ENCODE measurements at places on chromosomes 3 and 15. TPM values are rescaled to one million over a fixed set of nuclear protein-coding genes. Genes with fewer than 3 reads are reported as not detected.

Gene MAP6D1
- total RNA-seq = 31.3 TPM

Gene ACKR2
- total RNA-seq = 0.53 TPM

Gene PLXND1
- 91.2 TPM for total RNA-seq

Gene CCRL2
- total RNA-seq = 0.53 TPM

DNA sequence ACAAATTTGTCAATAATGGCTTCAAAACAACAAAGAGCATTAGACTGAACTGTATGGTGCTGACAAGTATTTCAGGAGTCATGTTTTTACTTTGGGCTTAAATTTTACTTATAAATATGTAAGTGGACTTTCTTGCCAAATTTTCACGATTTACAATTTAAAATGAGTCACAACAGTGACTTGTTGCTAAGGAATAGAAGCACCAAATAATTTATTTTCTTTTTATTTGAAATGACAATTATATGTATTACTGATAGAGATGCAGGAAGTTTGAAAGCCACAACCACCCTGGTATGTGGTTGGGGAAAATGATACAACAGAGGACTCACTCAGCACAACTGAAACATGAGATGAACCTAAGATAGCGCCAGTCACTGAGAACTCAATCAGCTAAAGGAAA, 90.3 kb downstream of the FMN1 start:
- no peak overlapping the region for H3K27ac ChIP-seq
- peak; percentile 56 for DNase-seq
- no peaks in the 10 kb centered on the region for H3K27me3 ChIP-seq
- H3K36me3 ChIP-seq = no peaks in the 10 kb centered on the region

DNA sequence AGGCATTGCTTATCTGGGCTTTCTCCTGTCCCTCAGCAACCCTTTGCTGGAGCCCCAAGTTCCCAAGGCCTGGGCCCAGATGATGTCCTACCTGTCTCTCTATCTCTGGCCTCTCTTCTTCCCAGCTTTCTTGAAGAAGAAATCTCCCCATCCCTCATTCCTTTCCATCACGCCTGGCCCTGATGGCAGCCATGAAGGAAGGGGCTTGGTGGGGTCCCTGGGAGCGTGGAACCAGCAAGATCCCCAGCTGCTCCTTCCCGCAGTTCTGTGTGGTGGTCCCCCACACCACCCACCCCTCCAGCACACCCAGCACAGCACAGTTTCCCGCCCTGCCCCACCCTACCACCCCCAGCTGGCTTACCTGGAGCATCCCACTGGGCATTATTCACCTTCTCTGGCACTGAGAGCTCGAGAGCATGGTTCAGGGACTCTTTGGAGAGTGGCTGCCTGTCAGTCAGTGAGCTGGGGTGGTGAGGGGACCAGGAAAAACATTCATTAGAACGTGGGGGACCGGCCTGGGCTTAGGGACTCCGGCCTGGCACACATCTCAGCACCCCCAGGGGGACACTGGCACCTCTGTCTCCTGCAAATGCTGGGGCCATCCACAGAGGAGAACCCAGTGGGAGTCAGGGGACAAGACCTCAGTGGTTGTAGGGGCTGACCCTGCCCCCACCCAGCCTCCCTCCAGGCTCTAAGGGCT, 26.6 kb downstream of the ACSBG1 start:
- H3K27me3 ChIP-seq = no peaks in the 10 kb centered on the region
- H3K36me3 ChIP-seq = no peaks in the 10 kb centered on the region
- H3K4me1 ChIP-seq = peaks cover 72% of the 10 kb centered on the region
- no peak for DNase-seq
- no peak overlapping the region for H3K4me3 ChIP-seq
- H3K27ac ChIP-seq = peak overlapping the region; percentile 22

DNA sequence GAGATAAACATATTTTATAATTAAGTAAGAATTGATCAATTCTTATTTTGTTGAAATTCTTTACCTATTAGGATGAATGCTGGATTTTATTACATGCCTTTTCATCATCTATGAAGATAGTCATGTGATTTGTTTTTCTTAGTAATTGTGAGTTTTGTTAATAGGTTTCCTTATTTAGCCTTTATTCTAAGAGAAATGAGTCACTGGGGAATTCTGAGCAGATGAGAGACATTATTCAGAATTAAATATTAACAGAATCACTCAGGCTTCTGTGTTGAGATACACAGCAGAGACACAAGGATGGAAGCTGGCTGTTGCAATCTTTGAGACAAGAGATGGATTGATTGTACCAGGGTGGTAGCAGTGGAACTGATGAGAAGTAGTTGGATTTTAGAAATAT, 7.4 kb upstream of the ANO10 start:
- no peaks in the 10 kb centered on the region for H3K36me3 ChIP-seq
- H3K4me1 ChIP-seq = no peaks in the 10 kb centered on the region
- no peak overlapping the region for H3K27ac ChIP-seq
- H3K27me3 ChIP-seq = no peaks in the 10 kb centered on the region
- DNase-seq = no peak

GRCh38 chr3:120526011-120526870, 69.9 kb upstream of the NDUFB4 start:
- no peak overlapping the region for H3K4me3 ChIP-seq
- H3K4me1 ChIP-seq = no peaks in the 10 kb centered on the region
- no peaks in the 10 kb centered on the region for H3K27me3 ChIP-seq
- no peak for DNase-seq
- H3K36me3 ChIP-seq = no peaks in the 10 kb centered on the region
- no peak overlapping the region for H3K27ac ChIP-seq

DNA sequence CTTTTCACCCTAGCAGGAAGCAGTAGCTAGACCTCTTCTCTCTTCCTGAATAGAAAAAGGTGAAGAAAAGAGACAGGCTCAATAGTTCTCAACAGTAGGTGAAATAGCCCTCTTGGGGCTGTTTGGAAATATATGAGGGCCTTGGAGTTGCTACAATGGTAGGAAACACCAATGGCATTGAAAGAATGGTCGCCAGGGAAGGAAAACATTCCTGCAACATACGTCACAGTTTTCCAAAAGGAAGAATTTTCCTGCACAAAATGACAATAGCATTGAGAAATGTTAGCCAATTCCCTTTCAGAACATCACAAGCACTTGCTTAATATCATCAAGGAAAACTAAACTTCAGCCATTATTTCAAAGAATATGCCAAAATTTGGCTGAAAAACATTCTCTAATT, 484.5 kb downstream of the IGSF11 start:
- no peaks in the 10 kb centered on the region for H3K4me1 ChIP-seq
- no peaks in the 10 kb centered on the region for H3K27me3 ChIP-seq
- no peak overlapping the region for H3K4me3 ChIP-seq
- peak overlapping the region; percentile 53 for H3K27ac ChIP-seq

GRCh38 chr3:21533002-21533401, 218.0 kb downstream of the ZNF385D start:
- H3K4me1 ChIP-seq = peaks cover 7% of the 10 kb centered on the region
- no peaks in the 10 kb centered on the region for H3K27me3 ChIP-seq
- H3K27ac ChIP-seq = no peak overlapping the region

- no peak overlapping the region for H3K27ac ChIP-seq
- no peaks in the 10 kb centered on the region for H3K36me3 ChIP-seq
- no peak overlapping the region for H3K4me3 ChIP-seq
- H3K27me3 ChIP-seq = no peaks in the 10 kb centered on the region
- no peak for DNase-seq
These were observed 252.1 kb upstream of the TMCO5A start for GRCh38 chr15:37682304-37682703.

GRCh38 chr3:149623824-149624223, 34.0 kb downstream of the WWTR1 start:
- no peaks in the 10 kb centered on the region for H3K36me3 ChIP-seq
- H3K27me3 ChIP-seq = no peaks in the 10 kb centered on the region
- H3K4me1 ChIP-seq = peaks cover 4% of the 10 kb centered on the region
- no peak overlapping the region for H3K27ac ChIP-seq

DNA sequence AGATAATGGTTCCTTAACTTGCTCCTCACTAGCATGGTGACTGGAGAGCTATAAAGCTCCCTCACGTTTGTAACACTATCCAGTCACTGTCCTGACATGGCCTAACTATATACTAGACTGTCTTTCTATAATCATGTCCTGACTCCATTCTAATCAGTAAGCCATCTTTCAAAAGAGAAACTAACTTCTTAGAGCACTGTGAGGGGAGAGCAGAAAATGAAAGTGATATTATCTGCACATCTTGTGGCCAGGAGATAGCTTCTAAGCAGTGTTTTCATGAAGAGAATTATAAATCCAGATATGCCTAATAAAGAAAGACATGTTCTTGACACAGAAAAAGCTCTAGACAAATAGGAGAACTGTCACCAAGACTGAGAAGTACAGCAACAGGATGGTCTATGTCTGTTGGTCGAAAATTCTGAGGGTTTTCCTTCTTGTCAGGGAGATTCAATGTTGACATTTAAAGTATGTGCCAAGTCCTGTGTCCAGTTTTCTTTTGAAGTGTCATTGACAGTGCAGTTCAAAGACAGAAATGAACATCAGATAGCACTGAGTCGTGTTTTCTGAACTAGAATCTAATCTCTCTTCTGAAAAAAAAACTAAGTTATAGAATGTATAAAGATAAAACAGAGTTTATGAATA, 230.6 kb upstream of the PEX5L start:
- no peak for DNase-seq
- no peak overlapping the region for H3K4me3 ChIP-seq
- H3K36me3 ChIP-seq = no peaks in the 10 kb centered on the region
- no peak overlapping the region for H3K27ac ChIP-seq
- H3K4me1 ChIP-seq = no peaks in the 10 kb centered on the region
- H3K27me3 ChIP-seq = no peaks in the 10 kb centered on the region

DNA sequence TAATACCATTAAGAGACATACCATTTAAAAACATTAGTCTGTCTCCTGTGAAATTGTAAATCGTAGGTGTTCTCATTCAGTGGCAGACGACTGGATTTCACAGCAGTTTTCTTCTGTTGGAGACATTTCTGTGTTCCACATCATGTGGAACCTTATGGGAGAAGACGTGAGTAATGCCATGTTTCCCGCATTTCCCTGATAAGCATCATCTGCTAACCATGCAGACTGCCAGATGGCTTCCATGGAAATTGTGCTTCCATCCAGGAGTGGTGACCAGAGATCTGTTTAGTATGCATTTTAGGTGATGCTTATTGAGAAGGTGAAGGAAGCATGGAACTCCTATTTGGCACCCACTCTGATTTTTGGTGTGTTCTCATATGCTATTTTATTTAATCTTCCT, 28.4 kb upstream of the ST3GAL6 start:
- H3K4me1 ChIP-seq = peaks cover 3% of the 10 kb centered on the region
- no peak overlapping the region for H3K4me3 ChIP-seq
- DNase-seq = no peak
- no peak overlapping the region for H3K27ac ChIP-seq
- H3K27me3 ChIP-seq = peaks cover 13% of the 10 kb centered on the region

DNA sequence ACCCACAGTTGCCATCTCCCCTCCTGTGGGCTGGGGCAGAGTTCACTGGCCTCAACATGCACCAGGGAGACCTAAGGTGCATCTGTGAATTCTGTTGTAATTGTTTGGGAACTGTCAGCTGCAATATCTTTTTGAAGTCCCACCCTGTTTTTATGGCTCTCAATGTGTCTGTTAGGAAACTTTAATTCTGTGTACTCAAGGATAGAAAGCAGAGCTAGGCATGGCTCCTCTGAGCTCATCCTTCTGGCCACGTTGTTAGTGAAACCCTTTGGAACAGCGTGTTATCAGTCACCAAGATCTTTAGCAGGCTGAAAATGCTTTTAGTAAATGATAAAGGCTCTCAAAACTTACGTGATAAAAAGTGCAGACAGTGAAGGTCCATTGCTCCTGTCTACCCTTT, 33.6 kb upstream of the MTMR10 start:
- H3K27ac ChIP-seq = no peak overlapping the region
- H3K4me3 ChIP-seq = no peak overlapping the region
- no peaks in the 10 kb centered on the region for H3K27me3 ChIP-seq
- H3K36me3 ChIP-seq = no peaks in the 10 kb centered on the region

GRCh38 chr15:90765966-90766365, 48.8 kb downstream of the BLM start:
- no peaks in the 10 kb centered on the region for H3K4me1 ChIP-seq
- H3K36me3 ChIP-seq = no peaks in the 10 kb centered on the region
- H3K4me3 ChIP-seq = no peak overlapping the region
- no peak for DNase-seq
- no peak overlapping the region for H3K27ac ChIP-seq

- DNase-seq = peak; percentile 87
- H3K4me3 ChIP-seq = no peak overlapping the region
- no peaks in the 10 kb centered on the region for H3K27me3 ChIP-seq
- no peaks in the 10 kb centered on the region for H3K36me3 ChIP-seq
- H3K4me1 ChIP-seq = peaks cover 2% of the 10 kb centered on the region
These were observed 295.8 kb upstream of the LRRN1 start for GRCh38 chr3:3503411-3503810.

DNA sequence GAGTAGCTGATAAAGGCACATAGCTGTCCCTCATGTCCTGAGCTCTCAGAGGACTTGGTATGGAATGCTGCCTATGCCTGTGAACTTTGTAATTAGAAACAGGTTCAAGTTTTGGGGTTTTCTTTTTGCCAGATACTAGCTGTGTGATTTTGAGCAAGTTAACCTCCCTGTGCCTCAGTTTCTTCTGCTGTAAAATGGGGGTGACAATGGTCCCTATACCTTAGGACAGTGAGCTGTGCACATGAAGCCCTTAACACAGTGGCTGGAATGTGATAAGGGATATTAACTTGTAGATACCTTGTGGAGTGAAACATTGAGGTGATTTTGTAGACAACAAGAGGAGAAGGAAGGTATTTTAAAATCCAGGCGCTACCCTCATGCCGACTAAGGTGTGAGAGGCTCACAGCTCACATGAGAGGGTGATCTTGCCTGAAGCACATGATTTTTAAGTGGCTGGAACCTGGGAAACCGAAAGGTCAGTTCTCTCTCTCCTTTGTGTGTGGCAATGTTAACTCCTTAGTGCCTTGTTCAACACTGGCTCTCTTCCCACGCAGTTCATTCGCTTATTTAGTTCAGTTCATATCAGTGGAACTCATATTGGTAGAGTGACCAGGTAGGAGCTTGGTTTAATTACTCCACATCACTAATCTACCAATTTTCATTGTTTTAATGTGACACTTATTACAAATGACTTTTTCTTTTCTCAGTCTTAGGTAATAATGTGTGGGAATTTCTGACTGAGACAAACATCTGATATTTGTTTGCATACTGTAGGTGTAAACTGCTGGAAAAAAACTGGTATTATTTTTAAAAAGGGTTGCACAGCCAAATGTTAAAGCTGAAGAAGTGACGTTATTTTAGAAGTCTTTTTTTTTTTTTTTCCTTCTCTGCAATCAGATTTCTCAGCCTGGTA, 236.2 kb downstream of the ITPR1 start:
- no peak overlapping the region for H3K27ac ChIP-seq
- H3K36me3 ChIP-seq = peaks cover 5% of the 10 kb centered on the region
- peaks cover 4% of the 10 kb centered on the region for H3K4me1 ChIP-seq
- H3K4me3 ChIP-seq = no peak overlapping the region

- no peak for DNase-seq
- H3K4me1 ChIP-seq = peaks cover 11% of the 10 kb centered on the region
- H3K27me3 ChIP-seq = no peaks in the 10 kb centered on the region
- no peak overlapping the region for H3K4me3 ChIP-seq
These were observed 332.3 kb downstream of the FOXP1 start for GRCh38 chr3:71251156-71251775.

- no peak for DNase-seq
- no peaks in the 10 kb centered on the region for H3K4me1 ChIP-seq
- no peaks in the 10 kb centered on the region for H3K27me3 ChIP-seq
- no peak overlapping the region for H3K4me3 ChIP-seq
These were observed 245.6 kb downstream of the SATB1 start for GRCh38 chr3:18179521-18179920.

GRCh38 chr3:54274607-54275006, 152.3 kb downstream of the CACNA2D3 start:
- no peaks in the 10 kb centered on the region for H3K27me3 ChIP-seq
- no peaks in the 10 kb centered on the region for H3K4me1 ChIP-seq
- no peak for DNase-seq
- no peak overlapping the region for H3K4me3 ChIP-seq
- no peaks in the 10 kb centered on the region for H3K36me3 ChIP-seq
- H3K27ac ChIP-seq = no peak overlapping the region

- H3K4me1 ChIP-seq = no peaks in the 10 kb centered on the region
- H3K27ac ChIP-seq = no peak overlapping the region
- no peak for DNase-seq
- H3K36me3 ChIP-seq = no peaks in the 10 kb centered on the region
These were observed 648.9 kb upstream of the ALCAM start for GRCh38 chr3:104717828-104718196.
